ENCODE measurements at places on chromosomes 7 and 10. TPM values are rescaled to one million over a fixed set of nuclear protein-coding genes. Genes with fewer than 3 reads are reported as not detected.

- DNase-seq: no peak
These were observed 50.3 kb upstream of the MACC1 start for GRCh38 chr7:20267482-20267881.

DNA sequence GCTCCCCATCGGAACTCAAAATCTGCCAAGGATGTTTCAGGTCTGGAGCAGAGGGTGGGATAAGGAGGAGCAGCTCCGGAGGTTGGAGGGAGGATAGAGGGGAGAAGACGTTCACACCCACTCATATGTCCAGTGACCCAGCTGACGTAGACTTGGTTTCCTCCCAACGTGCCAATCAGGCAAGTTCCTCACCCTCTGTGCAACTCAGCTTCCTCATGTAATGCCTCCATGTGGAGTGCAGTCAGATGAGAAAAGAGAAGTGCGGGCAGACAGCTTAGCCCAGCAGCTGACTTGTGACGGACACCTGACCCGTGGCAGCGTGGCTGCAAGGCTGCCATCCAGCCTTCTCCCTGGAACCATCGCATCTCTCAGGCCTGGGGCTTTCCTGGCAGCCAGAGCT is 86.8 kb downstream of the NPTX2 start:
- peak; percentile 16 for DNase-seq

GRCh38 chr7:111872450-111873325 is 310.4 kb upstream of the IMMP2L start:
- DNase-seq: no peak

The MINDY4 gene
- 8.5 TPM for total RNA-seq

DNA sequence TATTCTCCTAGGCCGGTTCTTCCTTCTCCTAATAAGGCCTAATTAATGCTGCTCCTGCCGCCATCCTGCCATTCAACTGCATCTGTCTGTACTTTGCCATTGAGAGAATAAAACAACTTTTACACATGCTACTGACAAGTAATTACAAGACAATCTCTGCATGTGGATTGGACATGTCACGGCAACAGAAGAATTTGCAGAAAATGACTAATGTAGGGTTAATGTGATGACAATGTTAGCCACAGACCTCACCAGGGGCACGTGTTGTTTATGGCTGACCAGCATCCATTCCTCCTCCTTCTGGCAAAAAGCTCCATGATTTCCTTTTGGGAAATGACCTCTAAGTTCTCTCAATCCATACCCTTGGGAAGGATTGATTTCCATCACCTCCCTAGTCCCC is 58.0 kb downstream of the NEBL start:
- no peak for DNase-seq

DNA sequence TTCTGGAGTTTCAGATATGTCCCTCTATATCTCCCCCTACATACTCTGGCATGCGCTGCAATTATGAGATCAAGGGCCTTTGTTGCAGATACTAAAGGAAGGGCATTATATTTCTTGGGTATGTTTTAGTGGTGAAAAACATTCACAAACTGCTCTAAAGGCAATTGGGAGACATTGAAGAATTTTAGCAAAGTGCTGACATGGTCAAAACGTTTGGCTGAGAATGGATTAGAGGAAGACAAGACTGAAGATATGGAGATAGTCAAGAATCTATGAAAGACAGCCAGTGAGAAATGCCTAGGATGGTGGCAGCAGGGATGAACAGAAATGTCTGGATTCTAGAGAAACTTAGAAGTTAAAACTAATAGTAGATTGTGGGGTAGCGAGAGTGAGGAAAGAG is 104.5 kb upstream of the CABCOCO1 start:
- no peak for DNase-seq

- no peak for DNase-seq
These were observed 18.3 kb downstream of the GOT1 start for GRCh38 chr10:99412099-99412498.

GRCh38 chr10:3217301-3217700 is 44.7 kb upstream of the PITRM1 start:
- DNase-seq: no peak

The CRYGN gene
- not detected for total RNA-seq

DNA sequence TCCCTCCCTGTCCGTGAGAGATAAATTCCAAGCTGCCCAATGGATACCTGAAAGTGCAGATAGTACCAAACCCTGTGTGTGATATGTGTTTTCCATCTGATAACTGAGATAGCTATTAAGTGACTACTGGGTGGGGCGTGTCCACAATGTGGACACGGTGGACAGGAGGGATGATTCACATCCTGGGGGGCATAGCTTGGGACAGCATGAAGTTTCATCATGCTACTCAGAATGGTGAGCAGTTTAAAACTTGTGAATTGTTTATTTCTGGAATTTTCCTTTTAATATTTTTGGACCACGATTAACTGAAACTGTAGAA is 158.6 kb downstream of the CREB5 start:
- no peak for DNase-seq

GRCh38 chr10:20281579-20281978 is 465.3 kb downstream of the PLXDC2 start:
- no peak for DNase-seq

The NOC3L gene
- 26.5 TPM for total RNA-seq

The STAG3 gene
- total RNA-seq: 0.72 TPM

- DNase-seq: no peak
These were observed 670 bp upstream of the AGK start for GRCh38 chr7:141550386-141551093.

DNA sequence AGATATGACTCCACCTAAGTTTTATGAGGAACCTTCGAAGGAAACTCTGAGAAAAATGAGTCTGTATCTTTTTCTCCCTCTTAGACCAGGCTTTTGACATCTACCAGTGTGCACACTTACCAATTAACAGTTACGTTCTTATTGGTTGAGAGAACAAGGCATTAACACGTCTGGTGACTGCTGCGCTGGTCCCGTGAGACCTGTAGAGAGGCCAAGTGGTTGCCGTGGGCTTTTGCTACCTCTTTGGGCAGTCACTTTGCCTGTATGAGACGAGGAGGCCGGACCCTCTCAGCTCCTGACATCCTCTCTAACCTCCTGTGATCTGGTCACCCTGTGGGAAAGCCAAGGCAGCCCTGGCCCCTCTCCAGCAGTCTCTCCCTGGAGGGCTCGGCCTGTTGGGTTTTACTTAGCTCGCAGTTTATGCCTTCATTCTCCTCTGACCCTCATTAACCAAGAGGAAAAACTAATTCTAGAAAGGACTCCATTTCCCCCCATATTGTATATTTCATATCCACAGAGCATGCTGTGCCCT is 513.9 kb upstream of the GALNT17 start:
- DNase-seq: no peak

The TCTN3 gene
- 25.2 TPM for total RNA-seq

DNA sequence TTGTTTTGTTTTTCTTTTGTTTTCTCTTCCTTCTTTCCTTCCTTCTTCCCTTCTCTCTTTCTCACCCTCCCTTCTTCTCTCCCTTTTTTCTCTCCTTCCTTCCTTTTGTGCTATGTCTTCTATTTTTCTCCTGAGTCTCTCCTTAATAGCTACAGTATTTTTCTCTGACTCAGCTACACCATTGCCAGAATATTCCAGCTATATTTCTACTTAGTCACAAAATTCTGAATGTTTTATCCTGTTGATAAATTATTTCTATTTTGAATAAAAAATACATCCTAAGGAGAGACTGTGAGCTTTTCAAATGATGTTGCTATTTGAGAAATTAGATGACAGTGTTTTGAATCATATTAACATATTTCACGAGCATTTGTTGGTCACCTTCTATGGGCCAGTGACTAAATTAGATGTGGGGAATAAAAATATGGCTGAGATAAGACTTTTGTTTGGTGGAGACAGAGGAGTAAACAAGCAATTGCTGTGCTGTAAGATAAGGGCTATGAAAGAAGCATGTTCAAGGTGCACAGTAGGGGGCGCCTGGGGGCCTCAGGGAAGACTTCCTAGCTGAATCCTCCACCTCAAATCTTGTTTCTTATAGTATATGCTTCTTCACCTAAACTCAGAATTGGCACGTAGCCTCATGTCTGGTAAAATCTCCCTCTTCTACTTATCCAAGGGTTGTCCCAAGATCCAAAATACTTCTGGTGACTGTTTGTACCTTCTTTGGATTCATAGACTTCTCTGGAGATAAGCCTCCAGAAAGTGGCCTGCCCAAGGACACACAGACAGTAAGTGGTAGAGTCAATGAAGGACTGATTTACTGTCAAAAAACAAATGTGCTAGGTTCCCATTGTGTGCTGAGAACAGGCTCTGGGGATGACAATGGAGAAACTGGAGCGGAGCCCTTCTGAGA is 115.5 kb upstream of the CREB5 start:
- no peak for DNase-seq

- DNase-seq: no peak
These were observed 3.4 kb downstream of the SCIN start for GRCh38 chr7:12573885-12574284.

GRCh38 chr7:151652111-151652510 is 132.4 kb upstream of the RHEB start:
- DNase-seq: no peak

DNA sequence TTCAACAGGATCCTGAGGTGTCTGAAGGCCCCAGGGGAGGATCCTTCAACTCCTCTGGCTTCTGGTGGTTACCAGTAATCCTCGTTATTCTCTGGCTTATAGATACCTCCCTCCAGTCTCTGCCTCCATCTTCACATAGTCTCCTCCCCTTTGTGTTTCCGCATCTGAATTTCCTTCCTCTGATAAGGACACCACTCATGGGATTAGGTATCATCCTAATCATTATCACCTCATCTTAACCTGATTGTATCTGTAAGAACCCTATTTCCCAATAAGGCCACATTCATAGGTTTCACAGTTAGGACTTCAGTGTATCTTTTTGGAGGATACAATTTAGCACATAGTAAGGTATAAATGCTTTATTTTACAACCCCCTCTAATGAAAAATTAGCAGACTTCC is 1189.2 kb downstream of the CNTNAP2 start:
- DNase-seq: no peak

- DNase-seq: peak; percentile 32
These were observed 606.3 kb upstream of the FZD8 start for GRCh38 chr10:36248304-36248981.

GRCh38 chr10:28177944-28178637 is 124.8 kb downstream of the MPP7 start:
- DNase-seq: no peak

The ARID5B gene
- 33.8 TPM for total RNA-seq

GRCh38 chr10:30840395-30841050 is 191.1 kb downstream of the ZNF438 start:
- peak; percentile 92 for DNase-seq

DNA sequence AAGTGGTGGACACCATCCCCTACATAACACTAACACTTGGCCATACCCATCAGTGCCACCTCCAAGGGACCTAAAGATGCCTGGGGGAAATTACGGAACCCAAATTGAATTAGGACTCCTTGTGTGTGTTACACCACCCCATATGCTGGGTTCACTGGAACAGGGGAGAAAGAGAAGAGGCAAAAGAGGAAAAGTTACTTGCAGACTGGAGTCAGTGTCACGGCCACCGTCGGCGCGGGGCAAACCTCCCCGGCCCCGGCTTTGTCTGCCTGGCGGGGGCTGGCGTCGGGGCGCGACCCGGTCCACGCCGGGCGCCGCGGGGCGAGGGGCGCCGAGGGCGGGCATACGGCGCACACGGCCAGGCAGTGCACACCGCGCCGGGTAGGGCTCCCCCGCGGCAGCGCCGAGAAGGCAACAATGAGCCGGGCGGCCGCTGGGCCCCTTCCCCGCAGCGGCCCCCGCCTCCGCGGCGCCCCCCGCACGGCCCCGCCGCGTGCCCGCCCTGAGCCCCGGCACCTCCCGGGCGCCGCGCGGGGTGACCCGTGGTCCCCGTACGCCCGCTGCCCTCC is 171.1 kb downstream of the FAM107B start:
- no peak for DNase-seq

DNA sequence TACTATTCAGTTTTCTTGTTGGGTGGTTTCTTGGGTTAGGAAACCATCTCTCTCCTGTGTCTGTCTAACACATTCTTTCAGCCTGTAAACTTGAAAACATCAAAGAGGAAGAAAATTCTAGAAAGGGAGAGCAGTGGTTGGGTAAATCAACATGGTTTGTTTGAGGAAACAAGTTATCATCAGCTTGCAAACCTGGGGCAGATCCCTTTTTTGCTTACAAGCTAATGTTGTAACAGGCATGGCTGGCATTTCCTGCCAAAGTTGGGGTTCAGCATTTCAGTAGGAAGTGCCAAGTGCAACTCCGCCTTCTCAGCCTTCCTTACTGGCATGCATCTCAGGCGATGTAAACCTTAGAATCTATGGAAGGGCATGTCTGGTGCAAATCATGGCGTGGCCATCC is 112.6 kb downstream of the EEPD1 start:
- no peak for DNase-seq

The TMEM196 gene
- total RNA-seq: not detected

- no peak for DNase-seq
These were observed 111.3 kb upstream of the SORCS1 start for GRCh38 chr10:107275806-107276205.

DNA sequence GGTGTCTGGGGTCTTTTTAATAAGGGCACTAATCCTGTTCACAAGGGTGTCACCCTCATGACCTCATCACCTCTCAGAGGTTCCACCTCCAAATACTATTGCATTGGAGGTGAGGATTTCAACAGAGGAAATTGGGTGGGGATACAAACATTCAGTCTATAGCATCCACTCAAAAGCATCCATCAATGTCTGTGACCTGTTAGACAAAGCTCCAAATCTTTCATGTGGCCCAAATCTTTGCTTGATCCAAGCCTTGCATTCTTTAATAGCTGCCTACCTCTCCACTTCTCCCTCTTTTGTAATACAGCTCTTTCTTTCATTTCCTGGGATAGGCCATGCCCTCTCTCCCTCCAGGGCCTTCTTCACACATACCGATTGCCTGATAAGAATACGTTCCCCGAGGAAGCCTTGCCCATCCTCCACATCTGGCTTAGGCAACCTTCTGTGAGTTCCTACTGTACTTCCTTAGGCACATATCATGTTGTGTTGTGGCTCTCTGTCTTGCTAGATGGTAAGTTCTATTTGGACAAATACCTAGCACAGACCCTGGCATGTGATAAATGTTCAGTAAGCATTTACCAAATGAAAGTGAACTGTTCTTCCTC is 66.1 kb downstream of the CREM start:
- no peak for DNase-seq

The BTBD16 gene
- 0.41 TPM for total RNA-seq

DNA sequence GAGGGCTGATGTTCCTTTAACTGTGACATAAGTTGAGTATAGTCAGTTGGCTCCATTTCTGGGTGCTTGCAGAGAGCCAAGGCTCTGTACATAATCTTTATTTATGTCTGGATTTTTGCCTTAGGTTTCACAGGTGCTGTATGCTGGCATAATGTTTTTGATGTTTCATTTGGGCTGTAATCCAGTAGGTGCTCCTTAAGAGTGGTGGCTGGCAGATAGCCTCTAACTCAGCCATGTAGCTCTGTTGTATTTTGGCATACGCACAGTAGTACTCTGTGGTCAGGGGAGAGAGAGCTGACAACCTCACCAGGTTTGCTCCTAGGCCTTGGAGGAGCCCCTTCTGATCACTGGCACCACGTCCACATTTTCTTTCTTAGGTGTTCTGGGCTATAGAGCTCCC is 61.1 kb downstream of the RNF133 start:
- DNase-seq: peak; percentile 6

- DNase-seq: peak; percentile 40
These were observed 18.6 kb upstream of the SMO start for GRCh38 chr7:129169686-129170440.

- peak; percentile 86 for DNase-seq
These were observed 15.0 kb upstream of the GFRA1 start for GRCh38 chr10:116287906-116288501.

All from tongue (tissue), 3 donors.